CD4-positive, alpha-beta T cell (primary cell): ENCODE measurements at places on chromosomes 11 and 22.

GRCh38 chr11:130677486-130678153, 229.2 kb downstream of the ADAMTS15 start:
- no peak for DNase-seq

GRCh38 chr22:39130152-39130704, 22.3 kb downstream of the CBX7 start:
- DNase-seq: no peak

DNA sequence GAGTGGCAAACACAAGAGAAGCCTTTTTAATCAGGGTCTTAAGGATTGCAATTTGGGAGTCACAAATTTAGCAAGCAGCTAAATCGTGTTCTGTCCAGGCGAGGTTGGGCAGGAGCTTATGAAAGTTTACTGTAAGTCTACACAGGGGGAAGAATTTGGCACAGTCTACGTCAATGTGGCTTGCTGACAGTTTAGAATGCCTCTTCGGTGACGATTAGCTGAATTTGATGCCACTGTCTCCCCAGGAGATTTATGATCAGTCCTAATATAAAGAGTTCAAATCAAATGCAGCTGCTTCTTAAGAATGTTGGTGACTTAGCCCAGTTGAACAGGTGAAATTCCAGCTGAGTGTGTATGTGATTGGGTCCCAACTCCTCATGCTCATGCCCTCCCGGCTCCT, 114.1 kb upstream of the CLPB start:
- no peak for DNase-seq

- DNase-seq: no peak
Observed at GRCh38 chr11:114915871-114916805, 237.8 kb downstream of the NXPE2 start.

DNA sequence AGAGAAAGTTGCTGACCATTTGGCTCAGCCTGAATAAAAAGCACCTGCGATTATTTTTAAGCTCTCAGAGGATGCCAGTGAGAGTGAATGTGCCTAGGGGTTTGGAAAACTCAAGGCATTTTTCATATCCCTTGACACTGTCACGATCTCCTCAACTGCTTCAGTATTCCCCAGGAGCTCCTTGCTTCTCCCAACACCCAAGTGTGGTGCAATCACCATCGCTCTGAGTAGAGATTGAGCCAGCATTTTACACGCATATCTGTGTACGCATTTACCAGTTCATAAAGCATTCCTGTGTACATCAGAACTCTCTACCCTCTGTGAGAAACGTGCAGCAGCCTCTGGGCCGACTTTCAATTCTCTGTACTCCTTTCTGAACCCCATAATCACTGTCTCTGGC, 1.3 kb downstream of the SRRD start:
- DNase-seq: no peak

- DNase-seq: no peak
Observed at GRCh38 chr11:47577460-47578041, 1.2 kb downstream of the KBTBD4 start.

DNA sequence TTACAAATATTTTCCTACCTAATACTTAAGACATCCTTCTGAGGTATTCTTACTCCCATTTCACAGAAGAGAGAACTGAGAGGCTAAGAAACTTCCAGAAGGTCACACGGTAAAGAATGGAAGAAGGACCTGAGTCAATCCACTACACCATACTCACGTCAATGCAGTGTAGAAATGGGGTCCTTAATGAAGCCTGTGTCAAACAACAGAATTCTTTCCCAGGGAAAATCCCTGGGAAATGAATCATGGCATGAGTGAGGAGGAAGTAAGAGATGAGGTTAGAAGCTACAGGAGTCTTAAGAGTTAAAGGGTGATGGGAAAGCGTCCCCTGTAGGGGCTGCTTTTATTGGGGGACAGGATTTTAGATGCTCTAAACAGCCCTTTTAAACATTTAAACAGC, 147.9 kb downstream of the C11orf91 start:
- no peak for DNase-seq

- DNase-seq: no peak
Observed at GRCh38 chr11:123976770-123977560, 616 bp downstream of the OR10S1 start.

DNA sequence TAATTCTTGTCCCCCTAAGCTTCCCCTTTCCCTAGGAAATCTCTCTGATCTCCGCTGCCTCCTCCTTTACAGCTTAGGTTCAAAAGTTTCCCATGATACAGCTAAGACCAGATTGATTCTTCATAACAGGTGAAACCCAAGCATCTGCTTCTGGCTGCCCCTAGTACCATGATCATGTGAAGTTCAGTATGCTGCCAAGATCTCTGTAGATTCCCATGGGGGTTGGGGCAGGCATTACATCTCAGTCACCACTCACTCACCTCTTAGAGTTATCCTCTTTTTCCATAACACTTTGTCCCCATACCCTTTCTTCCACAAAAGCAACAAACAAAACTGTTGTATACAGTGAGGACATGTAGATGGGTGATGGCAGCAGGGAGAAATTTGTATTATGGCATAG, 44.0 kb downstream of the RRP8 start:
- no peak for DNase-seq

GRCh38 chr11:35681163-35681767, 18.7 kb downstream of the TRIM44 start:
- DNase-seq: no peak

DNA sequence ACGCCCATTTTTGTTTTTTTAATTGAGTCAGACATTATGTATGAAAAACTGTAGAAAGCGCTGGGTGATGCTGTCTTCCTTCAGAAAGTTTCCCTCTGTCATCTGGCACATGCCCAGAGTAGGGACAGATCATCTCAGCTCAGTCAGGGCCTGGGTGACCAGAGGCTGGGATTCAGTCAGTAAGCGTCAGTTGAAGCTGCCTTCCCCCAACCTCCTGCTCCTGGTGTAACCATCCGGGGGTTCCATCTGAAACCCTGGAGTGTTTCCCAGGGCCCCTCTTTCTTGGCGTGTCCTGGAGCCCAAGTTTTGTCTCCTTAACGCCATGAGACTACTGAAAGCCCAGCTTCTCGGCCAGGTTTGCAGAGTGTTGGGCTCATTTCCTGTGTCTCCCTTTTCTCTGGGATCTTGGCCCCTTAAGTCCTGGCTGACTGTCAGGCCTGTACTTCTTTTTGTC, 10.7 kb downstream of the PPFIA1 start:
- DNase-seq: no peak

- no peak for DNase-seq
Observed at GRCh38 chr22:38005943-38006342, 21.6 kb upstream of the SOX10 start.

DNA sequence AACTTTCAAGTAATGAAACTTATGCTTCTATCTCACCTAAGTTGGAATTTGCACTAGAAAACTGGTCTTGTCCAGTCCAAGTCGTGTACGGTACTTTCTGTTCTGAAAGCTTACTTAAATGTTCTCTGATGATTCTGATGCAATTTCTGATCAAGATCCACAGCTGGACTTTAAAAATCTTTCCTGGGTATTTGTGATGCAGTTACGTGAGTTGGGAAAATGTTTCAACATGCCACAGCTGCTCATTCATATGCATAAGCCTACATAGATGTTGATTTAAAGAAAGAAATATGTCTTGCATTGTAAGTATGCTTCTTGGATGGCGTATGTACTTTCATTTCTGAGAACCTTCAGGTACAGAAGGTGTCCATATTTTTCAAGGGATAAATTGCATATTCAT, 493.7 kb upstream of the CCDC90B start:
- DNase-seq: no peak

- no peak for DNase-seq
Observed at GRCh38 chr11:33704240-33705002, 3.8 kb upstream of the C11orf91 start.

DNA sequence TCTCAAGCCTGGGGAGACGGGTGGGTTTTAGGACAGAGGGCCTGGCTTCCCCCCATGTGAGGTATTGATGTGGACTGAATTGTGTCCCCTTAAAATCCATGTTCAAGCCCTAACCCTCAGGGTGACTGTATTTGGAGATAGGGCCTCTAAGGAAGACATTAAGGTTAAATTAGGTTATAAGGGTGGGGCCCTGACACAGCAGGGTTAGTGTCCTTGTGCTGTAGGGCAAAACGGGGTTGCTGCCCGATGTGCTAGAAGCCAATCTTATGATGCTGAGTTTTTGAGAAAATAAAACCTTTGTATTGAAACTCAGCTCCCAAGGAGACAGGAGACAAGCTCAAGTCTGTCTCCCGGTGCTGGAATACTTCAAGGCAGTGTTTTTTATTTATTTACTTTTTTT, 71.1 kb upstream of the NUP50 start:
- no peak for DNase-seq

DNA sequence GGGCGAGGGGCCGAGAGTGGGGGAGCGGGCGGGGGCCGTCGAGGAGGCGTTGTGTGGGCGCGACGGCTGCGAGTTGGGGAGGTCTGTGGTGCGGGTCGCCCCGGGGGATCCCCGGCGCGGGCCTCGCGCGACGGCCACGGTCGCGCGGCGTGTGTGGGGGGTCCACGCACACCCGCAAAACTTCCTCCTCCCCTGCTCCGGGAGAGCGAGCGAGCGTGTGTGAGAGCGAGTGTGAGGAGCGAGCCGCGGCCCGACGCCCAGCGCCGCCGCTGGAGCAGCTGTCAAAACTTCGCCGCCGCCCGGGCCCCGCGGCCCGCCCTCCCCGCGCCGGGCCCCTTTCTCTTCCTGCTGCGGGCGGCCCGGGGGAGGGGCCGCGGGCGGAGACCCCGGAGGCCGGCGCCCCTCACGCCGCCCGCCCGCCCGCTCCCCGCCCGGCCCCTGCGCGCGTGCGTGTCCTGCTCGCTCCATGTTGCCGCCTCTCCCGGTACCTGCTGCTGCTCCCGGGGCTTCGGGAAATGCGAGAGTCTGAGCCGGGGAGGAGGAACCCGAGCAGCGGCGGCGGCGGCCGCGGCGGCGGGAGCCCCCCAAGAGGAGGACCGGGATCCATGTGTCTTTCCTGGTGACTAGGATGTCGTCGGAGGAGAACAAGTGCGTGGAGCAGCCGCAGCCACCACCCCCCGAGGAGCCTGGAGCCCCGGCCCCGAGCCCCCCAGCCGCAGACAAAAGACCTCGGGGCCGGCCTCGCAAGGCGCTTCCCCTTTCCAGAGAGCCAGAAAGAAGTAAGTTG, 9.0 kb upstream of the CCT8L2 start:
- no peak for DNase-seq

DNA sequence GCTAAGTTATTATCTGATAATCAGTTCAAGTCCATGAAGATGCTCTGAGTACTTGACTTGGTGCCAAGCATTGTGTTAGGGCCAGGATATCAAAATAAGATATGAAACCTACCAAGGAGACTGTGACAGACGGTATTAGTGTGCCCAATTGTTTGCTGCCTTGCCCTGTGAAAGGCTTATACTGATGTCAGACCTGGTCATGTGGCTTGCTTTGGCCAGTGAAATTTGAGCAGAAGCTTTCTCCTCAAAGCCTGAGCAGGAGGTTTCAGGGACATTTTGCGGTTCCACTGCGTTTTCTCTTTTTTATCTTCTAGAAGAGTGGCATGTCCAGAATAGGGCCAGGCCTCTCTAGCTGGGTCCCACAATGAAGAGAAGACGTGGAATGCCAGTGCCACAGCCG, 15.8 kb upstream of the PKNOX2 start:
- DNase-seq: no peak

DNA sequence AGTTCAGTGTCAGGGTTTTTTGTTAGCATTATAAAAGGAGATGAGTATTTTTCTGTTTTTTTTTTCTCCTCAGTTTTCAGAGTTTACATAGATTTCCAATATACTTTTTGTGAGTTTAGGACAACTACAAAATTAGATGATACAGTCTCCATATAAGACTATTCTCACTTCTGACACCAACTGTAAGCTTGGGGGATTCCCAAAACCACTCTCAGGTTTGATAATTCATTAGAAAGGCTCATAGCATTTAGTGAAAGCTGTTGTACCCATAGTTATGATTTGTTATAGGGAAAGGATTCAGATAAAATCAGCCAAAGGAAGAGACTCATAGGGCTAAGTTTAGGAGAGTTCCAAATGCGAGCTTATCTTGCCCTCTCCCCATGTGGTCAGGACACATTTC, 24.1 kb downstream of the CUL5 start:
- DNase-seq: no peak

DNA sequence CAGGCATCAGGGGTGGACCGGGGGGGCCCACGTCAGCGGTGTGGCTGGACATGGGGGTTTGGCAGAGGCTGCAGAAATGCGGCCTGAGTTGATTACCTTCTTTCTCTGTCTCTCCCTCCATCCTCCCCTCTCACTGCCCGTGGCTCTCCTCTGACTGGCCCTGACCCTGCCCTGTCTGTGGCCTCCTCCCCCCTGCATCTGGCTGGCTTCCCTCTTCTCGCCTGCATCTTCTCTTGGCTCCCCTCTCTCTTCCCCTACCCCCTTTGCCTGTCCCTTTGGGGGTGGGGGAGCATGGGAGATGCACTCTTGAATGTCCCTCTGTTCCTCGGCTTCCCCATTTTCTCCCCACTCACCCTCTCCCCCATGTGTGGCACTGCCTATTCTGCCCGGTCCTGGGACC, 23.9 kb upstream of the TAB1 start:
- no peak for DNase-seq

DNA sequence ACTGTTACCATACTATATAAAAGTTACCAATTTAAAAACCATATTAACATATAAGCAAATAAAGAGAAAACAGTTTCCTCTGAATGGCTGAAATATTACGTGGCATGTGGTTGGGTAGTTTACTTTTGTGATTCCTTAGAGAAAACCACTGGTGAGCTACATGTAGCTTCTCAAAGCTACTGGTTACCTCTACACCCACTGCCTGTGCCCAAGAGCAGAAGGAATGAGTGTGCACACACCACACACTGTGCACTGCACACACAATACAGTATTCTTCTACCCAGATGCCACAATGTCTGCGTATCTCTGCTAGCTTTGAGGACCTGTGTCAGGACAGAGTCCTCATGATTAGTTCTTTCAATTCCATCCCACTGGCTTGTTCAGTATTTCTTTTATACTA, 25.5 kb upstream of the YPEL1 start:
- no peak for DNase-seq

GRCh38 chr22:45565973-45566372, 63.3 kb downstream of the FBLN1 start:
- no peak for DNase-seq

- DNase-seq: no peak
Observed at GRCh38 chr11:119085437-119085847, 761 bp downstream of the HMBS start.

GRCh38 chr11:35011389-35011788, 95.0 kb downstream of the PDHX start:
- no peak for DNase-seq
